BJ (cell line): ENCODE measurements at places on chromosomes 13 and 19.

- no peak for DNase-seq
These were observed 2.8 kb downstream of the CHST8 start for GRCh38 chr19:33624586-33624985.

- DNase-seq = no peak
These were observed 56.9 kb upstream of the ZNF254 start for GRCh38 chr19:24029941-24030636.

GRCh38 chr19:3618144-3618810 is 8.3 kb downstream of the CACTIN start:
- no peak for DNase-seq

DNA sequence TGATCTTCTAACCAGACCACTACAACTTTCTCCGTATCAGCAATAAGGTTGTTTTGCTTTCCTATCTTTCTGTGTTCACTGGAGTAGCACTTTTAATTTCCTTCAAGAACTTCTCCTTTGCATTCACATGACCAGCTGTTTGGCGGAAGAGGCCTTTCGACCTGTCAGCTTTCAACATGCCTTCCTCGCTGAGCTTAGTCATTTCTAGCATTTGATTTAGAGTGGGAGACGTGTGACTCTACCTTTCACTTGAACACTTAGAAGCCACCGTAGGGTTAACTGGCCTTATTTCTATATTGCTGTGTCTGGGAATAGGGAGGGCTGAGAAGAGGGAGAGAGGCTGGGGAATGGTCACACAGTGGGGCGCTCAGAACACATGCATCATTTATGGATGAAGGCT is 104.7 kb downstream of the TUBGCP3 start:
- no peak for DNase-seq

DNA sequence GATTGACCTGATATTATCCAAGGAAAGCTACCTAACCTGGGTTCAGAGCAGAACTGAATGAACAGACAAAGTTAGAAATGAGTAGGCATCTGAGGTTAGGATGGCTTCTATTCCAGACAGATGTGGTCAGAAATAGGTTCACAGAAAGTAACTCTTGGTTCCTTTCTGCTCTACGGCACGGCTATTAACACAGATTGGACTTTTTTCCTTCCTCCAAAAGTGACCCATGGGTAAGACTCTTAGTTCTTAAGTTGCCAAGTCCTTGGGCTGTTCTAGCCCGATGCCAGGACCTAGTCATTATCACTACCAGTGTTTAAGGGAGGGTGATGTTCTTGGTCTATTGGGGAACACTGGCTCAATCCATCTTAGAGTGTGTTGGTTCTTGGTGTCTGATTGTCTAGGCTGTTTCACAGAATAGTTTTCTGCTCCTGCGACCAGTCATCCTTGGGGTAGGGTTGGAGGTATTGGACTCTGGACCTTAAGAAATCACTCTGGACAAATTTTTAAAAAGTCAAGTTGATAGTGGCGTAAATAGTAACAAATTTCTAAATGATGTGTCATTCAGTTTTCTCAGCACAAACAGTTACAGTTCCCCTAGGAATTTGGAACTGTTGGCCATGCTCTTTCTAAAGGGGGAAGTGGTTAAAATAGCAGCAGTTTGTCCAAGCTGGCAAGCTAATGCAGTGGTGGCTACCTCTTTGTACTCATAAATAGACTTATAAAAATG is 60.1 kb upstream of the MYCBP2 start:
- peak; percentile 89 for DNase-seq

DNA sequence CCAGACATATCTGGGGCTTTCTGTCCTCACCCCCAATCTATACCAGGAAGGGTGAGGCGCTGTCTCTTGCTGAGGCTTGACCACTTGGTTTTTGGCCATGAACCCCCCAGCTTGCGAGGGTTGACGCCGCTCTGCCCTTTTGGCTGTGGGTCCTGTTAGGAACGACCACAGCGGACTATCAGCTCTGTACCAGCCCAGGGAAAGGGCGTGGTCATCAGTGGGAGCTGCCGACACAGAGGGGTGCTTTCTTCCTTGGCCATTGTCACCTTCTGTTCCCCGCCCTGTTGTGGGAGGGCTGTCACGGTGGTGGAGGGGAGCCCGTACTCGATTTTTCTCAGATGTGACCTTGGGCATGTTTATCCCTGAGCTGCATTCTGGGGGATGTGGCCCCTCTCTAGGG is 5.7 kb downstream of the DCAF15 start:
- DNase-seq = no peak
